ENCODE measurements at places on chromosomes 4 and X.

- no peak for DNase-seq
These were observed 14.5 kb downstream of the AFP start for GRCh38 chr4:73450398-73451004.

DNA sequence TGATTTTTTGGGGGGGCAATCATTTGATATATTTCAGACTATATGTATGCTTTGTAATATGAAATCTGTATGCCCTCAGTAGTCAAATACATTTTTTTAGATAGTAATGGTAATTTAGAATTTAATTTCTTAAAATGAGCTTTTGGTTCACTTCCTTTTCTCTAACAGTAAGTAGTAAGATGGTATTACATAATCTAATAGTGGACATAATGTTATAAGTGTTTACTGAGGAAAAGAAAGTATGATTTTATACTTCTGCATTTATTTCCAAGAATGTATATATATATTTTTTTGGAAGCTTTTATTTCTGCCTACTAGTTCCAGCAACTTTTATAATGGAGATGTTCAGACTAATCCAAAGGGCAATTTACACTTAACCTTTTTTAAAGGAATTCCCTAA lies 1450.7 kb upstream of the TENM3 start:
- DNase-seq = no peak

DNA sequence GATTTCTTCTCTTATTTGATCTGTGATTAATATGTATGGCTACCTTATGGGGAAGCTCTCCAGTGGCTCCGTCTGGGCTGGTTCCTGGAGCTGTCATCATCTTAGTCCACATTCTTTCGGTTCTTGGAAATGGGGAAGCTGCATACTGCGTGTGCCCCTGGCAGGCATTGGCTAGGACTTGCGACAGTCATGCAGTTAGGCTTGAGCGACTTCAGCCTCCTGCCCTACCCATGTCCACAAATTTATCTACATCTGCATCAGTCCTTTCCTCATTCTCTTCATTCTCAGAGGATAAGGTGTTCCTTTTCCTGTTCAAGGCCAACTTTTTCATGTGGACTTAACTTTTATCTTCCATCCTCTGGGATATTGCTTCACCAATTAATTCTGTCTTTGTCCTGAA lies 214.2 kb downstream of the RELL1 start:
- no peak for DNase-seq

GRCh38 chr4:99838927-99839326 lies 22.3 kb downstream of the DAPP1 start:
- DNase-seq = no peak

GRCh38 chr4:174122705-174123104 lies 160.8 kb downstream of the FBXO8 start:
- no peak for DNase-seq

- no peak for DNase-seq
These were observed 32.9 kb upstream of the HGFAC start for GRCh38 chr4:3408793-3409330.

GRCh38 chrX:153226344-153227185 lies 47.5 kb downstream of the MAGEA1 start:
- DNase-seq = no peak

DNA sequence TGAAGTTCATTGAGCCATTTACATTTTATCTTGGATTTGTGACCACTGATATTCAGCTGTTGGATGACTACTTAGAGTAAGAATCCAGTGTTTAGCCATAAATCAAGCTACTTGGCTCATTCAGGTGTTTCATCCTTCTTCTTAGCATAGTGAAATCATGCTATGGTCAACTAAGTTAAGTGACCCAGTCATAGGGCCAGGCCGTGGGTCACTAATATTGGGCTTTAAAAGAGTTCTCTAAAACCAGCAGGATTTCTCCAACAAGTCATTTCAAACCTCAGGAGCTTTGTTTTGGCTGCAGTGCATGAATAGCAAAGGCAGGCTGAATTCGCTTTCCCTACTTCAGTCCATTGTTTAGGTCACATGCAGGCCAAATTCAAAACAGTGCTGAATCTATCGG lies 181.0 kb downstream of the MAML3 start:
- no peak for DNase-seq

GRCh38 chr4:143212566-143212965 lies 27.8 kb downstream of the USP38 start:
- DNase-seq = no peak

- no peak for DNase-seq
These were observed 56.2 kb downstream of the CCDC158 start for GRCh38 chr4:76364763-76365162.

DNA sequence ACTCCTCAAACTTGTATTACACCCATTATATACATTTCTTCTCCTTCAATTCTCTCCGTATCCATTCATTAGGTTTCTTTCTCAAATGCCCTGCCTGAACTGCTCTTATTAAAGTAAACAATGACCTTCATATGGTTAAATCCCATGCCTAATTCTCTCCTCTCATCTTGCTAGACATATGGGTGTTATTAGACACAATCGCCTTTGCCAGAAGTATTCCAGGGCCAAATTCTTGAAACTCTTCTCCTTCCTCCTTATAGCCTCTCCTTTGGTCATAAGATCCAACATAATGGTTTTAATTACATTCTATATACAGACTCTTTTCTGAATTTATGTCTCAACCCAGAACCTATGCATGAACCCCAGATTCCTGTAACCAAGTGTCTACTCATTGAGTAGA lies 4.8 kb downstream of the ANXA10 start:
- DNase-seq = no peak

DNA sequence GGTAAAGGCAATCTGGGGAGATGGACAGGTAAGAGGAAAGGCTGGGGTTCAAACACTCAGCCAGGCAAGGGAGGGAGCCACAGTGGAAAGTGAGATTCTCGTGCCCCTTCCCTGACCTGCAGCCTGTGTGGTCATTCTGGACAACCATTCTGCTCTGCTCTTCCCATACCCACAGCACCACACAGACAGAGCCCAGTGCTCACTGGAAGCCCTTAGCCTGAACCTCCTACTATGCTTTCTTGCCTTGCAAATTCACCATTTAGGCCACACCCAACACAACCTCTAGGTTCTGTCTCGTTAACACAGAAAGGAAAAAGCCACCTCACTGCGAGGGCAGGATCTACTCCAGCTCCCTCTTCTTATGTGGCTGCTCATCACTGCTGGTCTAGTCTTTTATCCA lies 92.7 kb downstream of the SHISA3 start:
- no peak for DNase-seq

DNA sequence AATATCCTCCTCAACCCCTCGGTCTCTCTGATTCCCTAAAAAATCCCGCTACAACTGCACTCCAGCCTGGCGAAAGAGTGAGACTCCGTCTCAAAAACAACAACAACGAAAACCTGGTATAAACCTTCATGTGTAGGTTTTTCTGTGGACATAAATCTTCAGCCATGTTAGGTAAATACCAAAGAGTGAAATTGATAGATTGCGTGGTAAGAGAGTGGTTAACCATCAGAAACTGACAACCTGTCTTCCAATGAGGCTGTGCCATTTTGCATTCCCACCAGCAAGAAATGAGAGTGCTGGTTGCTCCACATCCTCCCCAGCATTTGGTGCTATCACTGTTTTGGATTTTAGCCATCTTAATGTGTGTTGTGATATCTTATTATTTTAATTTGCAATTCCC lies 10.9 kb downstream of the TBC1D19 start:
- no peak for DNase-seq

- no peak for DNase-seq
These were observed 34.3 kb downstream of the RAPGEF2 start for GRCh38 chr4:159137176-159137575.

DNA sequence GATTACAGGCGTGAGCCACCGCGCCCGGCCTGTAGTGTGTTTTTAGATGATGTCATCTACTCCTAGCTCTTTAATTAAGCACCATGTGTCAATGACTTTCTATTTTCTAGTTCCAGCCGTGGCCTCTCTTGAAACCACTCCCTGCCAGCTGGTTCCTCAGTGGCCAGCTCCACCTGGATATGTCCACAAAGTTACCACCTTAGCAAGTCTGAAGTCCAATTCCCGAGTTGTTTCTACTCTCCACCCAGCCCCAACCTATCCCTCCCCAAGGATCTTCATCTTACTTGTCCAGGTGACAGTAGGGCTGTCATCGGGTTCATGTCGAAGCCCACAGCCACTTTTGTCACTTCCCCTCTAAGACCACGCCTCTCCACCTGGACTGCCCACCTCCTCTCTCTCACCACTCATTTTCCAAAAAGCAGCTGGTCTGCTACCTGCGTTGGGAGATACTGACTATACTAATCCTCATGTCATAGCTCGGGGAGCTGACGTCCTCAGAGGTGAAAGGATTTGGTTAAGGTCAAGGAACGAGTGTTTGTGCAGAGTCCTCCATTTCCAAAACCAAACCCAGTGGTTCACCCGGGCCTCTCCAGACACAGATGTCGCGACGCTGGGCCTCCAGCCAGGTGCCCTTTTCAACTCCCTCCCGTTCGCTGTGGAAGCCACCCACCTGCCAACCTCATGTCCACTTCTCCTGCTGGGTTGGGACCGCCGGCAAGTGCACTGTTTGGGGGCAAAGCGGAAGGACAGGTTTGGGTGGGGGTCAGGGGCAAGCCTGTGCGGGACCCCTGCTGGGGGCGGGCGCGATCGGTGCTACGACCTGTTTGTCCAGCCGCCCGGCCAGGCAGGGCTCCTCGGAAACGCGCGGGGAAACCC lies 704 bp downstream of the FAM3A start:
- no peak for DNase-seq

DNA sequence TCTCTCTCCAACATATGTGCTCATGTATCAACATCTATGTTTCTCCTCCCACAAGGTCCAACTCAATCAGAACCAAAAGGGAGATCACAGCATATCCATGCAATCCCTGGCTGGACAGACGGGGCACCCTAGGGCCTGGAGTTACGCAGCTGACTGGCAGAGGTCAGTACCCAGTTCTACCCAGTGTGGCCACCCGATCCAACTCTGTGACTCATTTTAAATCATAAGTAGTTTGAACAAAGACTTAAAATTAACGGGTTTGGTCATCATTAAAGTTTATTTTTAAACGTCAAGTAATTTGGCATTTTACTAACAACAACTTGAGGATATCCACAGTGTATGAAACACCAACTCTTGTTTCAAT lies 59.5 kb downstream of the APBB2 start:
- DNase-seq = no peak

- no peak for DNase-seq
These were observed 63.9 kb downstream of the FGFBP1 start for GRCh38 chr4:15874671-15875070.

DNA sequence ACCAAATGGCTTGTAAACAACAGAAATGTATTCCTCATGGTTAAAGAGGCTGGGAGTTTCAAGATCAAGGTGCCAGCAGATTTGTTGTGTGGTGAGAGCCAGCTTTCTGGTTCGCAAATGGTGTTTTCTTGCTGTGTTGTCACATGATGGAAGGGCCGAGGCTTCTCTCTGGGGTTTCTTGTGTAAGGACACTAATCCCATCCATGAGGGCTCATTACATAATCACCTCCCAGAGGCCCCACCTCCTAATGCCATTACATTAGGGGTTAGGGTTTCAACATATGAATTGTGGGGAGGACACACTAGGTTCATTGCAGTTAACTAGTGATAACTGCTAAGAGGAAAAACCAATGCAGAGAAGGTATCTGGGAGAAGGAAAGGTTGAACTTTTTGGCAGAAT lies 103.5 kb upstream of the ENPEP start:
- DNase-seq = no peak

- DNase-seq = no peak
These were observed 73.9 kb downstream of the LUZP4 start for GRCh38 chrX:115363372-115363771.

GRCh38 chrX:6372981-6373380 lies 144.3 kb upstream of the NLGN4X start:
- no peak for DNase-seq

DNA sequence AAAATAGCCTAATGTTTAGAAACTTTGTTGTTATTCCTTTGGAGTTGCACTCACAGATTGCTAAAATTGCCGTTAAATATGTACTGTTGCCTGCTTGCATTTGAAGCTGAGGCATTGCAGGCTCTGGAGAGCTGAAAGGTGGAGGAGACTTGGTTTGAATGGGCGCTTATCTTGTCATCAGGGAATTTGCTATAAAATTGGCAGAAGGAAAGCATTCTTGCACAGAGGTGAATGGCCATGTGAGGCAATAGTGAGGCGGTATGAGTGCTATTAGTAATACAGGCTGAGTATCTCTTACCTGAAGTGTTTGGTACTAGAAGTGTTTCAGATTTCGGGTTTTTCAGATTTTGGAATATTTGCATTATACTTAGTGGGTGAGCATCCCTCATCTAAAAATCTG lies 41.3 kb downstream of the TRAPPC11 start:
- no peak for DNase-seq

GRCh38 chr4:108159845-108160244 lies 8.9 kb downstream of the LEF1 start:
- DNase-seq = no peak

GRCh38 chr4:42768125-42768748 lies 111.3 kb upstream of the ATP8A1 start:
- no peak for DNase-seq

Measured in NCI-H1048 (cell line).